Activated CD4-positive, alpha-beta T cell treated with anti-CD3 and anti-CD28 coated beads for 48 hours (primary cell): ENCODE measurements at places on chromosomes 12 and 14.

GRCh38 chr14:80957613-80958012 is 2.2 kb downstream of the TSHR start:
- DNase-seq, result no peak

DNA sequence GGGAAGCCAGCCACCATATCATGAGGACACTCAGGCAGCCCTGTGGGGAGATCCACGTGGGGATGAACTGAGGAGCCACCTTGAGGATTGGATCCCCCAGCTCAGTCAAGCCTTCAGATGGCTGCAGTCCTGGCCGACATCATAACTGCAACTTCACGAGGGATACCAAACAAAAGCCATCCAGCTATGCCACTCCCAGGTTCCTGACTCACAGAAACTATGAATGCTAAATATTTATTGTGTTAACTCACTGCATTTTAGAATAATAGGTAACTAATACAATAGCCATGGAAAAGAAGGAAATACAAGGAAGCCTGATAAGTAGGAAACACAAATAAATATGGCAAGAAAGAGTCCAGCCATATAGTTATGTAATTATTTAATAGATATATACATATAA is 42.1 kb upstream of the FAM222A start:
- DNase-seq, result no peak

DNA sequence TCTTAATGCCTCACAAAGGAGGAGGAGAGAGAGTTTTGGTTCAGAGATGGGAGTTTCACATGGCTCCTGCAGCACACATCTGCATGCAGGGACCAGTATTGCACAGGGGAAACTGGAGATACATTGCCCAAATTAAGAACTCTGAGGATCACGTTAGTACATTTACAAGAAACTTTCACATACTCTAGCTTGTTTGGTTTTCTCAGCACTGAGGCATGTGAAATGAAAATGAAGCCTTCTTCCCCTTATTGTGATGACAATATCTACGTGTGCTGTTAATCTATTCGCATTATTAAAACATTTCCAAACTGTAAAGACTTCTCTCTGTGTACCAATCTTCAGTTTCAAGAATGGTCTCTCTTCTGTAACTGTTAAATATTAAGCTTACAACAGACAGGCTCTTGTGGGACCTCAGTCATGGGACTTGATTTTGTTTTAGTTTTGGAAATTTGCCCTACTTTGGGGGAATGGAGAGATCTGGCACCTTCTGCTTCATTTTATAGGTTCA is 124.7 kb downstream of the DAAM1 start:
- DNase-seq, result no peak

- DNase-seq, result no peak
Observed at GRCh38 chr14:22180045-22180444, 409.0 kb downstream of the DAD1 start.

GRCh38 chr12:45446013-45446412 is 230.1 kb downstream of the ANO6 start:
- DNase-seq, result no peak

DNA sequence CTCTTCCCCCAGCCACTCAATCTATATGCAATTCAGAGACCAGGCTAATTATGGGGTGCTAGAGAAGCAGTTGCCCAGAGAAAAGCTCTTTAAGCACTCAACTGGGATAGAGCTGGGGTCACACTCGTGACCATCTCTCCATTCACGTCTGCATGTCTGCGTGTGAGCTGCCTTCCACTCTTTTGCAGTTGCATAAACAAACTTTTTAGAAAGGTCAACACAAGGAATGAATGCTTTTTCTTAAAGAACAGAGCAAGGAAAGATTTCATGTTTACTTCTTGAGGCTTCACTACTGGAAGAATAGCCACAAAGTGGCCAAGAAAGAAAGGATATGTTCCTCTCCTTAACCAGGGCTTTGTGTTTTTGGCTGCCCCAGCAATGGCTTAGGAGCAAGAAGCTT is 151.1 kb downstream of the SAMD4A start:
- DNase-seq, result no peak

- DNase-seq, result no peak
Observed at GRCh38 chr14:97058074-97058467, 260.9 kb downstream of the VRK1 start.

GRCh38 chr12:96164951-96165811 is 29.0 kb upstream of the ELK3 start:
- DNase-seq, result no peak
